Breast epithelium (tissue), 4 donors: ENCODE measurements at places on chromosomes 12 and 14.

- no peak overlapping the region for H3K27ac ChIP-seq
- H3K36me3 ChIP-seq = no peaks in the 10 kb centered on the region
- no peak overlapping the region for H3K4me3 ChIP-seq
- H3K4me1 ChIP-seq = no peaks in the 10 kb centered on the region
- DNase-seq = no peak
- no peaks in the 10 kb centered on the region for H3K27me3 ChIP-seq
Measured at GRCh38 chr14:92704821-92705220, 43.6 kb downstream of the LGMN start.

DNA sequence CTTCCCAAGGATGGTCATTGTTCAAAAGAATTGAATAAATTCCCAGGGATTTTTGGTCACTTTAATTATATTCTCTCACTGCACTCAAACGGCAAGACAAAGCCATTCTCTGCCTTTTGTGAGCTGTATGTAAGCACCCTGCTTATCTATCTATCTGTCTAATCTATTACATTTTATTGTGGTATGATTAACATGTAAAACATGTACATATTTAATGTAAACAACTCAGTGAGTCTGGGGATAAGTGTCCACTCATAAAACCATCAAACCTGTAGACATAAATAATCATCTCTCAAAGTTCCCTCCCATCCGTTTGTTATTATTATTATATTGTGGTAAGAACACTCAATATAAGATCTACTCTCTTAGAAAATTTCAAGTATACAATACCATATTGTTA, 167.1 kb downstream of the CAND1 start:
- H3K4me3 ChIP-seq = no peak overlapping the region
- H3K27me3 ChIP-seq = no peaks in the 10 kb centered on the region
- no peaks in the 10 kb centered on the region for H3K4me1 ChIP-seq
- H3K27ac ChIP-seq = peak overlapping the region; percentile 50
- no peaks in the 10 kb centered on the region for H3K36me3 ChIP-seq
- no peak for DNase-seq

DNA sequence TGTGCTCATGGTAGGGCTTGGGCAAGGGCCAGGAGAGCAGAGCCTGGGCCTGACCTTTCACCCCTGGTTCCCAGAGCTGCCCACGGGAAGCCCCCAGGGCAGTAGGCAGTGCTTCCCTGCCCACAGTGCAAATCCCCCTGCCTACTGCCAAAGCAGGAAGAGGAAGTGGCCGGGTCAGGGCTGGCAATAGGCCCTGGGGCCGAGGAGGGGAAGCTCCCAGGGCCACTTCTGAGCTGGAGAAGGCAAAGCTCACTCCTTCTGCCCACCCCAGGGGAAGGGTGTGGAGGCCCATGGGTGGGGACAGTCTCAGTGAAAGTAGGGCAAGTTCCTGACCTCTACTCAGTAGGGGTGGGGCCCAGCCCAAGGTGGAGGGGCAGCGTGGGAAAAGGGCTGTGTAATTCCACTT, 5.4 kb upstream of the NR4A1 start:
- no peak for DNase-seq
- peaks cover 37% of the 10 kb centered on the region for H3K4me1 ChIP-seq
- H3K4me3 ChIP-seq = peak overlapping the region; percentile 3
- no peaks in the 10 kb centered on the region for H3K27me3 ChIP-seq

GRCh38 chr12:87923361-87923760, 105.8 kb downstream of the C12orf50 start:
- no peaks in the 10 kb centered on the region for H3K36me3 ChIP-seq
- H3K27ac ChIP-seq = no peak overlapping the region
- no peak for DNase-seq
- no peaks in the 10 kb centered on the region for H3K27me3 ChIP-seq
- no peak overlapping the region for H3K4me3 ChIP-seq

DNA sequence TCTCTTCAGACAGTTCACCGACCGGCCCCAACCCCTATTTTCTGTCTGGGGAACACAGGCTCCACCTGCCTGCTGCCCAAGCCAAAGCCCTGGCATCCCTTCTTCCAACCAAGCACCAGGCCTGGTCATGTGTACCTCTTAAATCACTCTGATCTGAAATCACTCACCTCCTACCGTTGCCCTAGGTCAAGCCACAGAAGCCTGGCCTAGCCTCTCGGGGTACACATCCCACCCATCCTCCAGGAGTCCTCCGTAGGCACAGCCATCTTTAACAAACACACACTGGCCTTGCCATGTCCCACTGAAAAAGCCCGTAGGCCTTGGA, 81.8 kb downstream of the IRF2BPL start:
- no peak for DNase-seq
- H3K4me3 ChIP-seq = no peak overlapping the region
- H3K27ac ChIP-seq = peak overlapping the region; percentile 89
- no peaks in the 10 kb centered on the region for H3K36me3 ChIP-seq

GRCh38 chr14:101905614-101906013, 58.8 kb upstream of the DYNC1H1 start:
- H3K4me3 ChIP-seq = no peak overlapping the region
- no peak for DNase-seq
- H3K4me1 ChIP-seq = no peaks in the 10 kb centered on the region
- no peaks in the 10 kb centered on the region for H3K36me3 ChIP-seq
- H3K27me3 ChIP-seq = no peaks in the 10 kb centered on the region
- H3K27ac ChIP-seq = no peak overlapping the region

DNA sequence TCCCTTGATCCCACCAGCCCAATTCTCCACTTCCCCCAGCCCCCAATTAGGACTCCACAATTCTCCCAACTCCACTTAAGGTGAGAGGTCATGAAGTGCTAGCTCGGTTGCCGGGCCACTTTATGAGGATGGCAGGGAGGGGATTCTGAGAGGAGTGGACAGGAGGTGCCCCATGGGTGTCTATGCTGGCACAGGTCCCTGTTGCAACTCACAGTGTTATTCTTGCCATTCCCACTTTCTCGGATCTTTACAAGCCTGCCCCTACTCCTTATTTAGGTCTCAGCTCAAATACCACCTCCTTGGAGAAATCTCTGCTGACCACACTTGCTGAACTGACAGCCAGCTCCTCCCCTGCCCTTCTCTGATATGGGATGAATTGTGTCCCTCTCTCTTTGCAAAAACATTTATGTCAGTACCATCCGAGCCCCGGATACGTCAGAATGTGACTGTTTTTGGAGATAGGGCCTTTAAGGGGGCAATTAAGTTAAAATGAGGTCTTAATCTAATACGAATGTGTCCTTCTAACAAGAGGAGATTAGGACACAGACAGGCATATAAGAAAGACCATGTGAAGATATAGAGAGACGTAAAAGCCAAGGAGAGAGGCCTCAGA, 4.2 kb upstream of the LGALS3 start:
- H3K4me1 ChIP-seq = peaks cover 9% of the 10 kb centered on the region
- DNase-seq = no peak
- no peaks in the 10 kb centered on the region for H3K27me3 ChIP-seq
- no peaks in the 10 kb centered on the region for H3K36me3 ChIP-seq
- H3K4me3 ChIP-seq = no peak overlapping the region

DNA sequence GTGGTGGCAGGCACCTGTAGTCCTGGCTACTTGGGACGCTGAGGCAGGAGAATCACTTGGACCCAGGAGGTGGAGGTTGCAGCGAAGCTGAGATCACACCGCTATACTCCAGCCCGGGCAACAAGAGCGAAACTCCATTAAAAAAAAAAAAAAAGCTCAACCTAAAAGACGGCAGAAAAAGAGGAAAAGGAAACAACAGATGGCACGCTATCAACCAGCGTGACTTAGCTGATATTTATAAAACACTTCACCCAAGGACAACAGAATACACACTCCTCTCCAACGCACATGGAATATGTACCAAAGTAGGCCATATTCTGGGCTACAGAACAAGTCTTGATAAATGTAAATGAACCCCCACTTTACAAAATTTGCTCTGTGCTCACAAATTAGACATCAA, 34.0 kb upstream of the CLMN start:
- H3K36me3 ChIP-seq = no peaks in the 10 kb centered on the region

- no peak for DNase-seq
- H3K4me3 ChIP-seq = no peak overlapping the region
- peak overlapping the region; percentile 29 for H3K27ac ChIP-seq
- no peaks in the 10 kb centered on the region for H3K27me3 ChIP-seq
Measured at GRCh38 chr14:95518045-95518751, 1.7 kb upstream of the SYNE3 start.

DNA sequence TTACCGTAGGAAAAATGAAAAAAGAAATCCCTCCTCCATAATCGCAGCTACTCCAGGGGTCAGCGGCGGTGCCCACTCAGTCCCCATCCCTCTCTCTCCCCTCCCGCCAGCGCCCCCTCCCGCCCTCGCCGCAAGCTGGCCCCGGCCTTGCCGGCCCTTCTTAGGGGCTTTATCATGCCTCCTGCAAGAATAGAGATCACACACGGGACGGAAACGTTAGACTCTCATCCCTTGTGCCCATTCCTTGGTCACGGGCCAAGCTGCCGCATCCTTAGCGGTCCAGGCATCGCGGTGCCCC, 692 bp upstream of the COX14 start:
- DNase-seq = no peak
- H3K36me3 ChIP-seq = no peaks in the 10 kb centered on the region
- H3K27ac ChIP-seq = peak overlapping the region; percentile 96
- no peaks in the 10 kb centered on the region for H3K27me3 ChIP-seq
- peaks cover 7% of the 10 kb centered on the region for H3K4me1 ChIP-seq
- H3K4me3 ChIP-seq = peak overlapping the region; percentile 91

GRCh38 chr14:52876806-52877205, 74.0 kb downstream of the FERMT2 start:
- H3K27ac ChIP-seq = no peak overlapping the region
- no peaks in the 10 kb centered on the region for H3K27me3 ChIP-seq
- DNase-seq = no peak
- H3K4me1 ChIP-seq = peaks cover 14% of the 10 kb centered on the region

DNA sequence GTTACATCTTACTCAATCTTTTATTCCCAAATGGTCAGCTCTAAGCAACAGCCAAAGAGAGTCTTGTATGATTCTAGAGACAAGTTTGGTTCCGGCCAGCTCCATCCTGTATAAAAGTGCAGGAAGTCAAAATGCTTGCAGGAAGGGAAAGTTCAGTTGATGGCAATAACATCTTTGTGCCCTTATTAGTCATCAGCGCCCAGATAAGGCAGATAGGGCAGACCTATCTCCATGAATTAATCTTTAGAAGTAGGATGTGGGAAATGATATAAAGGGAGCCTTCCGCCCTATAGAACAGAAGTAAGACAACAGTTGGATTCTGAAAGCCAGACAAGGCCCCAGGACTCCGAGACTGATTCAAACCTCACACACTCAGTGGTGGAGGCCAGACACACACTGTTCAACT, 6.4 kb downstream of the GNS start:
- H3K36me3 ChIP-seq = no peaks in the 10 kb centered on the region
- H3K27me3 ChIP-seq = no peaks in the 10 kb centered on the region
- H3K4me3 ChIP-seq = no peak overlapping the region
- no peak overlapping the region for H3K27ac ChIP-seq
- no peaks in the 10 kb centered on the region for H3K4me1 ChIP-seq
- no peak for DNase-seq

GRCh38 chr14:55752580-55753390, 172.8 kb downstream of the KTN1 start:
- no peaks in the 10 kb centered on the region for H3K36me3 ChIP-seq
- no peaks in the 10 kb centered on the region for H3K27me3 ChIP-seq
- H3K27ac ChIP-seq = no peak overlapping the region
- DNase-seq = no peak

DNA sequence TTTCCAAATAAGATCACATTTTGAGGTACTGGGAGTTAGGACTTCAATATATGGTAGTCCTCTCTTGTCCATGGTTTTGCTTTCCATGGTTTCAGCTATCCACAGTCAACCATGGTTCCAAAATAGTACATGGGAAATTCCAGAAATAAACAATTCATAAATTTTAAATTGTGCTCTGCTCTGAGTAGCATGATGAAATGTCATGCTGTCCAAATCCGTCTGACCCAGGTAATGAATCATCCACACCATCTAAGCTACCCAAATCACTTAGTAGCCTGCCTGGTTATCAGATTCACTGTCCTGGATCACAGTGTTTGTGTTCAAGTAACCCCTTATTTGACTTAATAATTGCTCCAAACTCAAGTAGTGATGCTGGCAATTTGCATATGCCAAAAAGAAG, 197.9 kb downstream of the TMTC3 start:
- H3K4me1 ChIP-seq = no peaks in the 10 kb centered on the region
- DNase-seq = no peak
- no peak overlapping the region for H3K27ac ChIP-seq
- no peaks in the 10 kb centered on the region for H3K27me3 ChIP-seq
- H3K4me3 ChIP-seq = no peak overlapping the region

- no peak overlapping the region for H3K4me3 ChIP-seq
- no peaks in the 10 kb centered on the region for H3K27me3 ChIP-seq
- H3K4me1 ChIP-seq = no peaks in the 10 kb centered on the region
Measured at GRCh38 chr14:100348784-100349685, 25.9 kb downstream of the SLC25A47 start.

GRCh38 chr12:44384136-44384535, 492.0 kb downstream of the NELL2 start:
- no peaks in the 10 kb centered on the region for H3K36me3 ChIP-seq
- no peak for DNase-seq
- H3K27ac ChIP-seq = no peak overlapping the region
- H3K4me3 ChIP-seq = no peak overlapping the region
- no peaks in the 10 kb centered on the region for H3K4me1 ChIP-seq
- no peaks in the 10 kb centered on the region for H3K27me3 ChIP-seq

- H3K27ac ChIP-seq = no peak overlapping the region
- no peaks in the 10 kb centered on the region for H3K27me3 ChIP-seq
- no peak for DNase-seq
- H3K4me3 ChIP-seq = no peak overlapping the region
- H3K36me3 ChIP-seq = no peaks in the 10 kb centered on the region
Measured at GRCh38 chr12:7160183-7160582, 29.3 kb upstream of the PEX5 start.

- no peak overlapping the region for H3K27ac ChIP-seq
- DNase-seq = no peak
- no peaks in the 10 kb centered on the region for H3K27me3 ChIP-seq
- no peaks in the 10 kb centered on the region for H3K4me1 ChIP-seq
- no peaks in the 10 kb centered on the region for H3K36me3 ChIP-seq
Measured at GRCh38 chr12:25757037-25757665, 201.3 kb upstream of the RASSF8 start.

DNA sequence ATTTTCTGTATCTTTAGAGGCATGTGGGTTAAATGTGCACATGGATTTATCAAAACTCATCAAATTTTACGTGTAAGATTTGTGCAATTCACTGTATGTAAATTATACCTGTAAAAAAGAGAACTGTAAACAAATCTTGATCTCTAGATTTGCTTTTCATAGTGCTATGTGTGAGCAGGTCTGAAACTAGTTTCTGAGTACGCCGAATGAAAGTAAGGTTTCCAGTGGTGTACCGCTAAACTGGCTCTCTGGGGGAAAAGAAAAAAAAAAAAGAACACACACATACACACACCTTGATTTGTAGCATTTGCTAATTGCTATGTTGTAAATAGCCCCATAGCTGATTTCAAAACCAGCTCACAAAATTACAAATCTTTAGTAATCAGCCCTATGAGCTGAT, 8.6 kb upstream of the SLC41A2 start:
- H3K4me3 ChIP-seq = no peak overlapping the region
- no peaks in the 10 kb centered on the region for H3K36me3 ChIP-seq
- H3K27ac ChIP-seq = no peak overlapping the region
- no peaks in the 10 kb centered on the region for H3K27me3 ChIP-seq
